NCI-H2029 treated with DMSO at 0.1 percent for 48 hours (cell line): ENCODE measurements at places on chromosomes 7 and 10.

GRCh38 chr7:13850185-13850752 is 139.2 kb downstream of the ETV1 start:
- DNase-seq: no peak

GRCh38 chr7:2353936-2354185 is 766 bp upstream of the EIF3B start:
- DNase-seq: no peak

- peak; percentile 85 for DNase-seq
These were observed 365.6 kb upstream of the AUTS2 start for GRCh38 chr7:69232445-69233376.

DNA sequence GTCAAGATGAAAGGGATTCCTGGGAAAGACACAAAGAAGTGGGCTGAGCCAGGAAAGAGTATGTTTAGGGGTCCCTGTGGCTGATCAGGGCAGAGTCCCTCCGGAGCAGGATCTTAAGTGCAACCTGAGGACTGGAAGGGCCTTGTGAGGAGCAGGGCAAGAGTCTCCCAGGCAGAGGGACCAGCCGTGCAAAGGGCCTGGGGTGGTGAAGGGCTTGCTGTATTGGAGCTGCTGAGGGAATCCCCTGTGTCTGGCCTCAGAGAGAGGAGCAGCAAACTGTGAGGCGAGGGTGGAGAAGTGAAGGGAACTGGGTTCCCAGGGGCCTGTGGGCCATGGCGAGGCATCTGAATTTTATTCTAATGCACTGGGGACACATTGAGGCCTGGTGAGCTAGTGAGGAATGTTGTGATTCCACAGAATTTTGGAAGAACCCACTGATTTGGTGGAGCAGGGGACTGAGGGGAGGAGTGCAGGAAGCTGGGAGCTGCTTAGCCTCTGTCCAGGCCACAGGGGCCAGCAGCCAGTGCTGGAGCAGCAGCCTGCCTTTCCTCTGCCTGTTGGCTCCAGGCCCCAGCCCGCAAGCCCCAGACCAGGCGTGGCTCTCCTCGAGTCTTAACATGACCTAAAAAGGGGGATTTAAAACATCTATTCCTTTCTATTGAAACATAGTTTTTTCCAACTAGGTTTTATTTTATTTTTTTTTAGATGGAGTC is 138.4 kb upstream of the IGFBP3 start:
- no peak for DNase-seq

GRCh38 chr7:116284390-116284789 is 74.1 kb downstream of the TES start:
- DNase-seq: no peak

- DNase-seq: no peak
These were observed 107.6 kb downstream of the TES start for GRCh38 chr7:116317907-116318306.

- DNase-seq: peak; percentile 85
These were observed 8.9 kb downstream of the AGFG2 start for GRCh38 chr7:100547872-100548271.

GRCh38 chr10:63899673-63900300 is 378.6 kb downstream of the REEP3 start:
- no peak for DNase-seq

GRCh38 chr10:72702868-72703581 is 11.1 kb downstream of the MCU start:
- DNase-seq: no peak

- no peak for DNase-seq
These were observed 219.5 kb downstream of the CCDC3 start for GRCh38 chr10:12781976-12782375.

GRCh38 chr10:133226251-133226808 is 3.7 kb upstream of the UTF1 start:
- no peak for DNase-seq

GRCh38 chr10:26274391-26274790 is 57.8 kb downstream of the GAD2 start:
- DNase-seq: no peak

GRCh38 chr10:132409667-132410028 is 12.6 kb downstream of the PWWP2B start:
- DNase-seq: no peak

- DNase-seq: no peak
These were observed 2.4 kb downstream of the HHEX start for GRCh38 chr10:92692080-92692671.

DNA sequence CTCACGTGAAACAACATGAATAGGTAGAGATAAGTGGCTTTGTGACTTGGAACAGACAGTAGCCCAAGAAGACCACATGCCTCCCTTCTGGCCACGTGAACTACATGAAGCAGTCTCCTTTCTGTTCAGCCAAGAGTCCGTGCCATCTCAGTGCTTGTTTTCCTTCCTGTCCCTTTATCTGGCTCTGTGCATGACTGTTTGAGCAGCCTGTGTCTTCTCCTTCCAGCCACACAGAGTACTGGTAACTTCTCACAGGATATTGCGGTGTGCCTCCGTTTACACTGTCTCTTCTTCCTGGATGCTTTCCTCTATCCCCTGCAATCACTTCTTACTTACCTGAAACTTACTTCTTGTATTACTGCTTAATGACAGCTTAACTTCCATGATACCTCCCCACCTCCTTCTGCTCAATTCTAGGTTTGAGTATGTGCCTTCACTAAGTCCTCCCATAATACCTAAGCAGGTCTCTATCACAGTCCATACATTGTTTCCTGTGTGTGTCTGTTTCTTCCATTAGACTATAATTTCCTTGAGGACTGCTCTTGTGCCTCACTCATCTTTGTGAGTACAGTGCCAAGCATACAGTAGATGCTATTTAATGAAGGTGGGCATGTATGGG is 748.7 kb downstream of the AUTS2 start:
- DNase-seq: no peak

- DNase-seq: no peak
These were observed 290.0 kb upstream of the GLI3 start for GRCh38 chr7:42527004-42527403.

DNA sequence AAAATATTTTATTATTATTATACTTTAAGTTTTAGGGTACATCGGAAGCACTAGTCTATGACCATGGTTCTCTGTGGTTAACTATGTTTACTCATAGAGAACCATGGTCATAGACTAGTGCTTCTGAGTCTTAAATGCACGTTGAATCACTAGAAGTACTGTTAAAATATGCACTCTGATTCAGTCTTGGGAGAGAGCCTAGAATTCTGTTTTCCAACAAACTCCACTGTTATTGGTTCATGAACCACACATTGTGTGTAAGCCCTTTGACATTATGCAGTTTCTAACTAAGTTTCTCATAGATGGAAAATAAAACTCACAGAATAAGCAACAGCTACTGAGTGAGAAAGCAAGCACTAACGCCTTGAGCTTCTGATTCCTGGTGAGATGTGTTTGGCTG is 1120.6 kb downstream of the SORCS1 start:
- no peak for DNase-seq

- no peak for DNase-seq
These were observed 92.6 kb downstream of the JAZF1 start for GRCh38 chr7:28088032-28088431.

DNA sequence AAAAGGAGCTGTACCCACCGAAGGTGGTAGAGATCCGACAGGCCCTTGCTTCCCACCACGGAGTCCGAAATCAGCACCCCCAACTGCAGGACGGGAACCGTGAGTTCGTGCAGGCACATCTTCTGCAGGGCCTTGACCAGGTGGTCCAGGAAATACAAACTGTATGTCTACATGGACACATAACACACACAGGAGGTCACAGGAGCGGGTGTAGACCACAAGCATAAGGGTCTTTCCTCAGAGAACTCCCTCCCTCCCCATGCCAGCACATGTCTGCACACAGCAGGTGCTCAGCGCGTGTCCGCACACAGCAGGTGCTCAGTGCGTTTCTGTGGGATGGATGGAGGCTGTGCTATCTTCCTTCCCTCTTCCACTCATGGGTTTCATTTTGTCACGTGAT is 69.7 kb downstream of the CFAP46 start:
- no peak for DNase-seq

- DNase-seq: no peak
These were observed 74.6 kb downstream of the PPP1R17 start for GRCh38 chr7:31761646-31762045.

DNA sequence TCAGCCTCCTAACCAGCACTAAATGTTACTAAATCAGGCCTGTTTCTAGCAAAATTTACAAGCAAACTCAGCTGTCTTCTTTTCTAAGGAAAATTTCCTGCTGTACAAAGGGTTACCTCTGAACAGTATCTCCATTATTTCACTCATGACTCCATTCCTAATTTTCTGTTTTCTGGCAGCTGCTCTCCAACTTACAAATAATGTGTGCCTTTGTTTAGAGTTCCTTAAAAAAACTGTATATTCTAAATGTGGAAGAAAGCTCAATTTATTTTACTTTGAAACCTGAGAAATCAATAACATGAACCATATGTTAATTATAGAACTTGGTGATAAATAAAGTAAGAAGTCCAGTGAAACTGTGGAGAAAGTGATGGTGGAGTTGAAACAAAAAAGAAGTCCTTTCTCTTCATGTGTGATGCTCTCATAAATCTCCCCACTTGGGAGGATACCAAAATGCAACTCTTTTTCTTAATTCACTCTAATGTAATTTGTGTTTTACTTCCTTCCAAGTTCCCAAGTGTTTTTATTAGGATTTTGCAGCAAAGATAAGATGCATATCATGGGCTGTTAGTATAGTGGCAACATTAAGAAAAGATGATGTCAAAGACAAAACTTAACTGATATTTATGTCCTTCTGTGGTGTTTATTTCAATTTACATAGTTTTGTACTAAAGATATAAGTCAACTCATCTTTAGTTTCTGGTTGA is 74.8 kb downstream of the CDK6 start:
- DNase-seq: no peak

GRCh38 chr7:15921576-15921975 is 235.1 kb upstream of the MEOX2 start:
- DNase-seq: no peak

DNA sequence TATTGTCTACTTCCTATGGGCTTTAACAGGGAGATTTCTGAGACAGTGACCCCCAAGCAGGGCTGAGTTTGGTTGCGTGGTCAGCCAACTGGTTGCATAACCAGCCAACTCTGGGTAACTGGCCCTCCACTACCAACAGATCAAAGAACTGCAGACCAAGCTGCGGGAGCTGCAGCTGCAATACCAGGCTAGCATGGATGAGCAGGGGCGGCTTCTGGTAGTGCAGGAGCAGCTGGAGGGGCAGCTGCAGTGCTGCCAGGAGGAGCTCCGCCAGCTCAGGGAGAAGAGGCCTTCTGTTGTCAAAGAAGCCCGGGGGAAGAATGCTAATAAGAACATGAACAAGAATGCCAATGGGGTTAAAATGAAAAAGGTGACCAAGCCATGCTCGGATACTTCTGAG is 15.7 kb upstream of the FLNC start:
- DNase-seq: no peak

DNA sequence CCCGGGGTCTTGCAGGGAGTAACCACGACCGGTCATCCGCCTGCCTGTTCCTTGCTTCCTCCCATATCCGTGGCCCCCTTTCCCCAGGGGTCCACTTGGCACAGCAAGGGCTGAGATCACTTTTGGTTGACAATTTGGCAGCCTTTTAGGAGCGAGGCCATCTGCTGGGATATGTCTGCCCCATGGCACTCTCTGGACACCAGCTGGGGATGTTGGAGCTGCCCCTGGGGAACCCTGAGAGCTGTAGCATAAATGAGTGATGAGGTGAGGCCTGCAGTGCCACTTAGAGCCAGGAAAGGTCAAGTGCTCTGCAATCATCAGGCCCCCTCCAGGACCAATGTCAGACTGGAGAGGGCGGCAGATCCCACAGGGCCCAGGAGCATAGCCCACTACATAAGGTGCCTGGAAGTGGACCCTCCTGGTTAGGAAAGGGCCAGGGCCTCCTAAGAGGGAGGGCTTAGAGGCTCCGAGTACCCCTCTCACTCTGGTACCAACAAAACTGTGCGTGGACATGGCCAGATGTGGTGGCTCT is 92.1 kb downstream of the HIP1 start:
- no peak for DNase-seq

GRCh38 chr10:20677340-20677739 is 219.8 kb downstream of the NEBL start:
- DNase-seq: no peak

DNA sequence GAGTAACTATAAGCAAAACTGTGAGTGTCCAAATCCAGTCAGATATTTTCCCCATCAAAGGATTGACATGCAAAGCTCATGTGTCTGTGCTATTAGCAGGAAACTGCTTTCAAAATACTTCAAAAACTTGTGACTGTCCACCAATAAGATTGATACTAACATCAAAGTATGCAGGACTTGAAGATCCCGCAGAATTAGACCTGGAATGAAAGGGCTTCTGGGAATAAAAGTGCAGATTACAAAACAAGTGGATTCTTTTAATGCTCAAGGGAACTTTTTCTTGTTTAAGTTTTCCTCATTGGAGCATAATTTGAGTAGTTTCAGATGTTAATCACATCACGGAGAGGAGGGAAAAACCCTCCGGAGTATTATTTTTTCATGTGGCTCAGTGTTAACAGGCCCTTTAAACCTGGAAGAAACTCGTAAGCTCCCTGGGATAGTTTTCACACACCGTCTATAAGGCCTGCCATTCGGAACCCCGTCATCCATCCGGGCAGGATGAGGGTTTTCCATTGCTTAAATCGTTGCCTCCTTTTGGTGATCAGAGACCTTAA is 33.9 kb upstream of the MKX start:
- DNase-seq: no peak
